ENCODE measurements at places on chromosomes 12 and 14. TPM values are rescaled to one million over a fixed set of nuclear protein-coding genes. Genes with fewer than 3 reads are reported as not detected.

- no peak for DNase-seq
These were observed 1.0 kb downstream of the KLRK1 start for GRCh38 chr12:10388624-10389413.

GRCh38 chr14:30260833-30261607, 297.9 kb upstream of the G2E3 start:
- DNase-seq, result no peak

DNA sequence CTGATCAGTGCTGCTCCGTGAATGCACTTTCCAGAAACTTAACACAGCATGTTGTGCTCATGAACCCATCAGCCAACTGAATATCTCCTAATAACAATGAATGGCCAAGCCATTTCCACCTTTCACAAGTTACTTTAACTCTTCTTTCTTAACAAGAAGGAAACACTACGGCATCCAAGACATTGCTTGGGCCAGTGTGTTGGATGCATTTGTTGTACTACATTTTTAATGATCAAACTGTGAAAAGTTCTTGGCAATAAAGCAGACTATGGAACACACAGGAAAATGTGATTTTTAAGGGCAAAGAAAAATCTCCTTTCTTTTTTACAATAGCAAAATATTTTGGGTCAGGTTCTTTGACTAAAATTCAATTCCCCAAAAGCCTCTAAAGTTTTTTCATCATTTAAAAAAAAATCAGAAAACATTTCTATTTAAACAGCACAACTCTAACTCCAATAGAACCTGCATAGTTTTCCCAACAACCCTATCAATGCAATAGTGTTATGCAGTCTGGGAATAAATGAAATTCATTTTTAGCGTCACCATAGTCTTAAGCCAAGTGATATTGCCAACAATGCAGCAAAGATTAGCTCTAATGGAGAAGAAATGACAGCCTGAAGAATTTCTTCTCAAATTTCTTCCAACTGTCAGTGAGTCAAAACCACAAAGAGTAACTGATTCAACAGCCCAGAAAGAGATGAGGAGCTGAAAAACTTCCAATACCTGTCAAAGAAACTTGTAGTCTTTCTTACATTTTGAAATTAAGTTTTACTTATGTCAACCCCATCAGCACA, 50.7 kb upstream of the PTPRR start:
- no peak for DNase-seq

DNA sequence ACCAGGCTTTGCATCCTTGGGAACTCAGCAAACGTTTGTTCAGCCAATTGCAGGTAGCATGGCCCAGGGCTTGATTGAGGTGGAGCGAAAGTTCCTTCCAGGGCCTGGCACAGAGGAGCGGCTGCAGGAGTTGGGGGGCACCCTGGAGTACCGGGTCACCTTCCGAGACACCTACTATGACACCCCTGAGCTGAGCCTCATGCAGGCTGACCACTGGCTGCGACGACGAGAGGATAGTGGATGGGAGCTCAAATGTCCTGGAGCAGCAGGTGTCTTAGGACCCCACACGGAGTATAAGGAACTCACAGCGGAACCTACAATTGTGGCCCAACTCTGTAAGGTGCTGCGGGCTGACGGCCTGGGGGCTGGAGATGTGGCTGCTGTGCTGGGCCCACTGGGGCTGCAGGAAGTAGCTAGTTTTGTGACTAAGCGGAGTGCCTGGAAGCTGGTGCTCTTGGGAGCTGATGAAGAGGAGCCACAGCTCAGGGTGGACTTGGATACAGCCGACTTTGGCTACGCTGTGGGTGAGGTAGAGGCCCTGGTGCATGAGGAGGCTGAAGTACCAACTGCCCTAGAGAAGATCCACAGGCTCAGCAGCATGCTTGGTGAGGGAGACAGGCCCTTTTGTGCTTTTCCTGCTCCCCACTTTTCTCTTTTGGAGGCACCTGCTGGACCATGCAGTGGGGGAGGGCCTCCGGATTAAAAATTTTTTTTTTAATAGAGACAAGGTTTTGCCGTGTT, 799 bp downstream of the THTPA start:
- no peak for DNase-seq

GRCh38 chr12:46258129-46258528, 10.7 kb downstream of the SLC38A1 start:
- no peak for DNase-seq

GRCh38 chr12:28189784-28190320, 404 bp upstream of the CCDC91 start:
- DNase-seq, result no peak

- no peak for DNase-seq
These were observed 303.4 kb downstream of the KCNC2 start for GRCh38 chr12:74906224-74906623.

- no peak for DNase-seq
These were observed 38.2 kb downstream of the CACNA2D4 start for GRCh38 chr12:1880153-1880845.

DNA sequence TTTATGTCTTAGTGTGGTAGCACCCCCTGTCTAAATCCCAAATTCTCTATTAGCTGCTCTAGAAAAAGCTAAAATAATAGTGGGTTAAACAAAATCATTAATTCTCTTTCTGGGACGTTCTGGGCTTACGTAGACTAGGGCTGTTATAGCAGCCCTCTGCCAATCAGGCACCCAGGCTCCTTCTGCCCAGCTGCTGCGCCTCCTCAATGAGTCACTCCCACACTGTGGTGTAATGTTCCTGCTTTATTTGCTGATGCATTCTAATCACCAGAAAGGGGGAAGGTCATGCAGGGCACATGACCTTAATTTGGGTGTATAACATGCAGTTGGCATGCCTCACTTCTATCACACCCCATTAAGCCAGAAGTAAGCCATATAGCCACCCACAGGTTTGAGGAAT, 294.5 kb downstream of the GALC start:
- DNase-seq, result no peak

DNA sequence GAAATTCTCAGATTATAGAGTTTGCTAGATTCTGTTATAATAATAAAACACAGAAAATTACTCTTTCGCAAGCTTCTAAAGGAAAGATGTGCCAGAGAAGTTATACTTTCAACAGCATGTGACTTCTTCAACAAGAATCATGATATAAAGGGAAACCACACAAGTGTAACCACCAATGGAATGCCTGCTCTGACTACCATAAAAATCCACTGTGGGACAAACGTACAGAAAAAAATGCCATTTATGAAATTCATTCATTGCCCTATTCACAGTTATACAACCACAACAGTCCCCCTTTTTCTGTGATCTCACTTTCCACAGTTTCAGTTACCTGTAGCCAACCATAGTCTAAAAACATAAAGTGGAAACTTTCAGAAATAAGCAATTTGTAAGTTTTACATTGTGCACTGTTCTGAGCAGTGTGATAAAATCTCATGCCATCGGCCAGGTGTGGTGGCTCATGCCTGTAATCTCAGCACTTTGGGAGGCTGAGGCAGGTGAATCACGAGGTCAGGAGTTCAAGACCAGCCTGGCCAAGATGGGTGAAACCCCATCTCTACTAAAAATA, 3.2 kb downstream of the CATSPERB start:
- DNase-seq, result no peak

DNA sequence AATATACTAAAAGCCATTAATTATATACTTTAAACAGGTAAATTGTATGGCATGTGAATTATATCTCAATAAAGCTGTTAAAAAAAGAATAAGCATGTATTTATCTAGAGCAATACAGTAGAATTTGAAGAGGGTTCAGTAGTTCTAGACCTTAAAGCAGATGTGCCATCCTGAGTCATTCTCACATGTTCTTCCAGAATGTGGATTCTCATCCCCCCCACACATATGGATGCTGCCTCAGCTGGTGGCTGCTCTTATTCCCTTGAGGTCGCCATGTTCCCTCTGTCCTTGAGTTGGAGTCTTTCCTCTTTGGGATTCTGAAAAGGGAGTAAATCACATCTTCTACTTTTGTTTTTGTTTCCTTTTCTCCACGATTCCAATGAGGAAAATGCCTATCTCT, 321.3 kb downstream of the AEBP2 start:
- DNase-seq, result no peak

- DNase-seq, result no peak
These were observed 113.7 kb downstream of the BMP4 start for GRCh38 chr14:53842938-53843337.

GRCh38 chr14:83280719-83281118, 1747.1 kb upstream of the SEL1L start:
- no peak for DNase-seq

KRT3 gene
- not detected for total RNA-seq

BIN2 gene
- 3.2 TPM for total RNA-seq

SDSL gene
- 7.0 TPM for total RNA-seq

SLC25A47 gene
- total RNA-seq, result not detected

All from left cardiac atrium (tissue), 4 donors.